A549 treated with ZK216348 at 1 μM for 4 hours (cell line): ENCODE measurements at places on chromosomes 11 and 22. TPM values are rescaled to one million over a fixed set of nuclear protein-coding genes. Genes with fewer than 3 reads are reported as not detected.

PAMR1 gene
- total RNA-seq = not detected in 5 replicates

LINC01488 gene
- not detected in 5 replicates for total RNA-seq

MYBPC3 gene
- 0.06 to 0.09 TPM (median 0.07 TPM) in 5 replicates for total RNA-seq

OR5W2 gene
- total RNA-seq = not detected in 5 replicates

CAPN1 gene
- total RNA-seq = 75.9 to 131 TPM (median 115 TPM) in 5 replicates

OR10A5 gene
- not detected in 5 replicates for total RNA-seq

CREB3L1 gene
- total RNA-seq = 4.1 to 6.6 TPM (median 5.1 TPM) in 5 replicates

FGF19 gene
- total RNA-seq = 0.09 to 0.14 TPM (median 0.10 TPM) in 4 of 5 replicates, not detected in the other

CAT gene
- 35.6 to 44.0 TPM (median 37.4 TPM) in 5 replicates for total RNA-seq

SLC25A22 gene
- total RNA-seq = 17.4 to 39.6 TPM (median 35.3 TPM) in 5 replicates

PITPNB gene
- total RNA-seq = 38.1 to 60.3 TPM (median 45.4 TPM) in 5 replicates

UBQLNL gene
- 0.09 TPM in 1 of 5 replicates, not detected in the others for total RNA-seq

OR4A5 gene
- not detected in 5 replicates for total RNA-seq

ZP1 gene
- total RNA-seq = 0.22 to 0.64 TPM (median 0.32 TPM) in 4 of 5 replicates, not detected in the other

RIMBP3B gene
- total RNA-seq = 0.19 to 0.67 TPM (median 0.42 TPM) in 5 replicates
